ENCODE measurements at places on chromosomes 7 and 10.
A peak's percentile ranks its signal among the peaks of the same experiment; 100 is the strongest.

- DNase-seq, result no peak
Measured at GRCh38 chr10:90658791-90659190, 199.0 kb downstream of the HTR7 start.

- no peak for DNase-seq
Measured at GRCh38 chr10:132980426-132981172, 38.2 kb upstream of the CFAP46 start.

GRCh38 chr7:143882020-143882603, 19.9 kb downstream of the TCAF1 start:
- no peak for DNase-seq

GRCh38 chr10:71213761-71214440, 1.5 kb downstream of the UNC5B start:
- no peak for DNase-seq

- DNase-seq, result no peak
Measured at GRCh38 chr10:96831200-96831866, 765 bp upstream of the LCOR start.

- DNase-seq, result peak; percentile 82
Measured at GRCh38 chr7:128347647-128348097, 4.0 kb upstream of the RBM28 start.

DNA sequence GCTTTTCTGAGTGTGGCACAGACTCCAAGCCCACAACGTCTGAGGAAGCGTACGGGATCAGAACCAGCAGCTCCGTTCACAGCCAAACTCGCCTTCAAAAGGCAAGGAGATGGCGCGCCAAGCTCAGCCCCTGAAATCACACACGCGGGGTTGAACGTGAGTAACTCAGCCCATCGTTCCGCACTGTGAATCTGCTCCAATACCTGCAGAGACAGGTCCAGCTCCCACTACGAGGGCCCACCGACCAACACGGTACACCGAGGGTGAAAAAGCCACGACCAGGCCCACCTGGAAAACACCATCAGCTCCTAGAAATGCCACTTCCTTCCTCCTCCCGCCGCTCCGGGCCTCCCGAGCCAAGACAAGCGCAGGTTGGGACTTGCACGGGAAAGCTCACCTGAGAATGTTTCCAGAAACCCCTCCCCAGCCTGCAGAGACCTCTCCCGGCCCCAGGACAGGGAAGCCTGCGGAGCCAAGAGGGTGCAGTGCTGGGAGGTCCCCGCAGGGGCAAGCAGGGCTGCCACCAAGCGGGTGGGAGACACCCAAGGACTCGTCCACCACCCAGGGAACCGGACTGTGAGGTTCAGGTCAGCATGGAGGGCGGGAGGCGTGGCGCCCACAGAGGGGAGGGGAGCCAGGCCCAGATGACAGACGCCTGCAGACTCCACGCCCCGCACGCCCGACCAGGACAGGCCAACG, 93.9 kb upstream of the PDGFA start:
- DNase-seq, result no peak

All from hematopoietic multipotent progenitor cell (in vitro differentiated cells).